Epithelial cell of alveolus of lung (primary cell): ENCODE measurements at places on chromosomes 12 and 14. TPM values are rescaled to one million over a fixed set of nuclear protein-coding genes. Genes with fewer than 3 reads are reported as not detected.

Gene DHH
- total RNA-seq, result under 0.01 TPM in 1 of 2 replicates, not detected in the other

Gene RPL41
- total RNA-seq, result 2,965 and 4,023 TPM in 2 replicates

Gene P2RX7
- 0.26 TPM in 1 of 2 replicates, not detected in the other for total RNA-seq

Gene OR4K5
- total RNA-seq, result not detected in 2 replicates

Gene FAIM2
- 3.5 and 15.8 TPM in 2 replicates for total RNA-seq

Gene PPP1R1A
- total RNA-seq, result not detected in 2 replicates

Gene CYP46A1
- not detected in 2 replicates for total RNA-seq

Gene TSPAN19
- 0.13 TPM in 1 of 2 replicates, not detected in the other for total RNA-seq

Gene FZD10
- total RNA-seq, result 0.26 and 1.1 TPM in 2 replicates

Gene TMPRSS12
- total RNA-seq, result not detected in 2 replicates

Gene TMEM132D
- total RNA-seq, result under 0.01 and 0.08 TPM in 2 replicates

Gene NID2
- total RNA-seq, result 104 and 178 TPM in 2 replicates

Gene PLCZ1
- not detected in 2 replicates for total RNA-seq

Gene RFX4
- total RNA-seq, result not detected in 2 replicates

Gene GAS2L3
- total RNA-seq, result 13.6 and 13.7 TPM in 2 replicates

Gene CLEC2B
- 8.6 and 9.8 TPM in 2 replicates for total RNA-seq

Gene GALNT8
- total RNA-seq, result under 0.01 and 0.26 TPM in 2 replicates

Gene KRT8
- 32.7 and 229 TPM in 2 replicates for total RNA-seq

Gene CTDSP2
- total RNA-seq, result 106 and 189 TPM in 2 replicates

Gene KRT3
- not detected in 2 replicates for total RNA-seq

Gene ALDH2
- total RNA-seq, result 70.2 and 140 TPM in 2 replicates

Gene KRT79
- total RNA-seq, result not detected in 2 replicates

Gene IGF1
- total RNA-seq, result 0.13 and 0.40 TPM in 2 replicates

Gene PIK3C2G
- 0.13 TPM in 1 of 2 replicates, not detected in the other for total RNA-seq

Gene RAPGEF3
- 0.72 and 1.6 TPM in 2 replicates for total RNA-seq

Gene CCDC184
- 1.8 and 3.7 TPM in 2 replicates for total RNA-seq

Gene IAPP
- not detected in 2 replicates for total RNA-seq

Gene DBX2
- not detected in 2 replicates for total RNA-seq

Gene ELK3
- 39.2 and 49.3 TPM in 2 replicates for total RNA-seq

Gene RIN3
- 7.0 and 9.1 TPM in 2 replicates for total RNA-seq

Gene KLRG1
- 1.4 and 3.0 TPM in 2 replicates for total RNA-seq

Gene ALDH1L2
- total RNA-seq, result 35.3 and 39.6 TPM in 2 replicates

Gene ARMH4
- total RNA-seq, result 0.91 and 1.6 TPM in 2 replicates

Gene ADAM21
- 0.26 and 0.32 TPM in 2 replicates for total RNA-seq

Gene PDZRN4
- 0.08 TPM in 1 of 2 replicates, not detected in the other for total RNA-seq

Gene KRT6C
- total RNA-seq, result not detected in 2 replicates

Gene GCN1
- total RNA-seq, result 45.3 and 82.0 TPM in 2 replicates

Gene TDP1
- 10.5 and 25.1 TPM in 2 replicates for total RNA-seq

Gene AMHR2
- not detected in 2 replicates for total RNA-seq

Gene TSPAN9
- total RNA-seq, result 27.4 and 57.2 TPM in 2 replicates

Gene B4GALNT1
- total RNA-seq, result 0.08 and 7.6 TPM in 2 replicates

Gene KRT7
- total RNA-seq, result 5.2 and 235 TPM in 2 replicates

Gene USP44
- 0.72 and 1.8 TPM in 2 replicates for total RNA-seq

Gene RPS6KL1
- 2.1 TPM in 1 of 2 replicates, not detected in the other for total RNA-seq

Gene LRRC10
- total RNA-seq, result not detected in 2 replicates

Gene KRT75
- not detected in 2 replicates for total RNA-seq

Gene RNU6-7
- total RNA-seq, result not detected in 2 replicates

Gene MYF6
- total RNA-seq, result under 0.01 and 0.80 TPM in 2 replicates

Gene BCAT1
- 69.1 and 135 TPM in 2 replicates for total RNA-seq

Gene RACGAP1
- total RNA-seq, result 24.2 and 43.2 TPM in 2 replicates

Gene ATXN7L3B
- 18.6 and 40.0 TPM in 2 replicates for total RNA-seq

Gene GPRC5D
- total RNA-seq, result not detected in 2 replicates

Gene TAS2R30
- total RNA-seq, result 0.78 and 1.7 TPM in 2 replicates

Gene SLC35E3
- 1.4 and 4.5 TPM in 2 replicates for total RNA-seq

Gene NEUROD4
- total RNA-seq, result not detected in 2 replicates

Gene BLOC1S1
- total RNA-seq, result 139 and 141 TPM in 2 replicates
